Activated naive CD4-positive, alpha-beta T cell (primary cell): ENCODE measurements at places on chromosomes 12 and 14.

DNA sequence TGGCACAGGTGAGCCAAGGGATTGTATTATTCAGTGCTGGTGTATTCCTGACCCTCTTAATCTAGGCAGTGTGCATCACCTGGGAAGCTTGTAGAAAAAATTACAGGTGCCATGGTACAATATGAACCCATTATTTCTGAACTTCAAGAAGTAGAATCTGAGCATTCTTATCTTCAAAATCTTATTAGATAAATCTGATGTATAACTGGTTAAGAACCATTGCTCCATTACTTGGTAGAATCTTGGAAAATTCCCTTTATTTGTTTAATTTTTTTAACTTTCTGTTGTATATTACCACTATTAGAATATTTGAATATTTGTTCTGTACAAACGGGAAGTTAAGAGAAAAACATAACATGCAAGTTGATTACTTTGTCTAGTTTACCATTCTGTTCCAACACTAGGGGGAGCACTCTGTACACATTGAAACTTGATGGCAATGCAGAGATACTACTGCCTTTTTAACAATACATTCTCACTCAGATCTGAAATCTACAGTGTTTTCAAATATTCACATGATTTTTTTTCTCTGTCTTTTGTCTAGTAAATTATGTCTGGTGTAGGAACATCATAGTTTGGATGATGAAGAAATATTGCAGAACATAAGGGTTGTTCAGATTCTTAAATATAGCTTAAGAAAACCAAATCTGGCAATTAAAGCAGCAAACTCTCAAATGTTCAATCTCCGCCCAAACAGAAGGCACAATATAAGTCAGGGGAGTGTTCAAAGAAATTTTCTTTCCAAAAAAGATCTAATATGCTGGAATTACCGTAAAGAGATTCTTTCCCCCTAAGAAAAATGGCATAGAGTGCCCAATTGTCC lies 196.6 kb downstream of the PCNX1 start:
- no peak for DNase-seq

DNA sequence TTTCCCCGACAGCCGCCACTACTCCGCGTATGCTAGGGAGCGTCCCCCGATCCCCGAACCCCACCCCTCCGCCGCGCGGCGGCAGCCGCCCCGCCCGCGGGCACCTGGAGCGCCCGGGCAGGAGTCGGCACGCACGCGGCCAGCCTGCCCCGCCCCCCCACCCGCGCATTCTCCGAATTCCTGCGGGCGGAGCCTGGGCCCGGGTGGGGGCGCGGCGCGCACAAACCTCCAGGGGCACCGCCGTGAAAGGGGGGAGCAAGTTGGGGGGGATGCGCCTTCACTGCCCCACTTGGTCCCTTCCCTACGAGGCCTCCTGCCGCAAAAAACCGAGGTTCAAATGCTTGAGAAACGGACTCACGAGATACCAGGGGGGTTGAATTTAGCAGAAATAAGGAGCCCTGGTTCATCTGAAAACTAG lies 1.7 kb downstream of the AJUBA start:
- no peak for DNase-seq

DNA sequence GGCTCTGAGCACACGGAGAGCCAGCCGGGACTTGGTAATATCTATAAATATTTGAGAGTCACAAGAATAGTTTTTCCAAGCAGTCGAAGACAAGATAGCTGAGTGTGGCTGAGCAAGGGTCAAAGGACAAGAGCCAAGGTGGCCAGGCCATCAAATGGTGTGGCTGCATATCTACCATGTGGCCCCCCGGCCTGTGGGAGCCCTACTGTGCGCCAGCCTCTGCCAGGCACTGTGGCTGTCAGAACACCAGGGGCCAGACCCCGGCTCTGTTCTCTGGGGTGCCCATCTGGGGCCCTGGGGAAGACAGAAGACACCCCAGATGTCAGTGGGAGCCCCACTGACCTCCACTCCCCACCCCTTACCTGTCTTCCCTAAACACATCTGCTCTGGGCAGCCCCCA lies 22.7 kb downstream of the BEGAIN start:
- DNase-seq: no peak

- no peak for DNase-seq
Measured at GRCh38 chr14:73723797-73724661, 9.8 kb upstream of the PNMA1 start.

- DNase-seq: no peak
Measured at GRCh38 chr14:51201890-51202289, 38.2 kb upstream of the TMX1 start.

DNA sequence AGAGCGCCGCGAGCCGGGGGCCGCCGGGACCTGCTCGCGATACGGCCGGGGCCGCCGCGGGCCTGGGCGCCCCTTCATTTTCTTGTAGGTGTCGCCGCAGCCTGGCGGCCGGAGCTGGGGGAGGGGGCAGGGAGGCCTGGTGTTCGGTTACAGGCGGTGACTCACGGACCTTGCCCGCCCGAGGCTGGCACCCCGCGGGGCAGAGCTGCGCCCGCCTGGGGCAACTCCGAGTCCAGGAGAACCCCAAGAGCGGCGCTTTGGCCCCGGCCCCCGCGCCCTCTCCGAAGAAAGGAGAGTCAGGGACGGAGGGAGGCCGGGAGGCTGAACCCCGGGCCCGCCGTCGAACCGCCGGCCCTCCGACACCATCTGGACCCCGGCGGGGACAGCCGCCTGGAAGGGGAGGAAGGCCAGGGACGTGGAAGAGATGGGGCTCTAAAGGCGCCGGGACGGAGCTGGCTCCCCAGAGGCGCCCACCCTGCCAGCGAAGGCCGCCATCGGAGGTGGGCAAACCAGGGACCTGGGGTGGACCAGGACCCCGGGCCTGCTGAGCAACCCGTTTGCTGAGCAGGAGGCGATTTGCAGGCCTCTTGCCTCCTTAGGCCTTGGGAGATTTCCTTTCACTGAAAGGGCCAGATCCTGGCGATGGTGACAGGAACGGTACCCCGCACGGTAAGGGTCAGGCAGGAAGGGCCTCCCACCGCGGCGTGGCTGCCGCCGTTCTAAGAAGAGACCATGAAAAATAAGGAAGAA lies 843 bp upstream of the NUAK1 start:
- no peak for DNase-seq

DNA sequence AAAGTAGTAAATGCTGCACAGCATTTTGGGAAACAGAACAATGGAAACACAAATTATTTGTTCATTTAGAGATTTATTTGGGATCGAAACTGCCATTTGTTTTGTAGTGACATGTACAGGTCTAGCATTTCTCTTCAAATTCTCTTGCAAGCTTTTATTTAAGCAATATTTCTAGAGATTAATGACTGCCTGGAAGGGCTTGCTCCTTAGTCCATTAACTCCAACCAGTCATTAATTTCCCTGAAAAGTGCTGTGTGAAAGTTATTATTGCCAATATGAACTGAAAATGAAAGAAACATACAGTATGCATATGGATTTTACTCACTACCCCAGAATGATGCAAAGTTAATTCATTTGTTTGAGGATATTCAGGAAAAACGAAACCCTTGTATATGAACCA lies 1349.6 kb upstream of the FLRT2 start:
- DNase-seq: no peak

GRCh38 chr14:94173471-94173884 lies 644 bp upstream of the PPP4R4 start:
- no peak for DNase-seq

DNA sequence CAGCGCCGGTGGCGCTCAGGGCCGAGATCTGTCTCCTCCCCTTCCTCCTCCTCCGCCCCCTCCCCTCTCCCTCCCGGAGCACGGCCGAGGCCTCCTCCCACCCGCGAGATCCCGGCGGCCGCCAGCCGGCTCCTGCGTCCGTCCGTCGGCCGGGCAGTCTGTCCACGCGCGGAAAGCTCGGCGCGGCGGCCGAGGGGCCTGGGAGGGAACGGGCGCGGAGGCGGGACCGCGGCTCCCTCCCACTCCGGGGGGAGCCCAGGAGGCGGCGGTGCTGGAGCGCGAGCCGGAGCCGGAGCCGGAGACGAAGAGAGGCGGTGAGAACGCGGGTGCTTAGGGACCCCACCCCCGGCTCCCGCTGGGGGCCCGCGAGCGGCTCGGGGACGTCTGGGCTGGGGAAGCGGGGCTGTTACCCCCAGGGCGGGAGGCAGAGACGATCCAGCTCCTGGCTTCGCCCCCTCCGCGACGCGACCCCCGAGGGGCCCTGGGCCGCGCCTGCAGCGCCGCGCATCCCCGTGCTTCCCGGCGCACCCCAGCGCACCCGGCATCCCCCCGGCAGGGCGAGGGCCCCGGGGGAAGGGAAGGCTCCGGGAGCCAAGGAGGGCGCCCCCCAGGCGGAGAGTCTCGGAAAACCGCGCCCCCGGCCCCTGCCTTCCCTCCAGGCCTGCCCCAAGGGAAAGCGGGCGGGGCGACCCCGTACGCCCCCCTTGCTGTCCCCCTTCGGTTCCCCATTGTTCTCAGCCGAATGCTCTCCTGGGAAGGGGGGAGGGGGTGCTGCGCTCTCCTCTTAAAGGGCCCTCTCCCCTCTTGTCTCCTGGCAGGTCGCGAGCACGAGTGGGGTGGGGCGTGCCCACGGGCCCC lies at the start of gene DTX1:
DTX1 (plus strand) TSS at position 100 of the 858 bp plus-strand sequence. CDS start 1,463 bp downstream, outside the sequence.
- no peak for DNase-seq

GRCh38 chr12:69996241-69996640 lies 171.2 kb downstream of the MYRFL start:
- no peak for DNase-seq

GRCh38 chr12:116320791-116321217 lies 43.3 kb upstream of the MED13L start:
- no peak for DNase-seq
